ENCODE measurements at places on chromosomes 3 and 15. TPM values are rescaled to one million over a fixed set of nuclear protein-coding genes. Genes with fewer than 3 reads are reported as not detected.

The SLC28A2 gene
- total RNA-seq, result not detected

The GALNT15 gene
- total RNA-seq, result not detected

The ANKUB1 gene
- not detected for total RNA-seq

The SNTN gene
- total RNA-seq, result not detected

The GOLGA6B gene
- total RNA-seq, result 0.22 TPM

Measured in CD4-positive, alpha-beta T cell (primary cell).